ENCODE measurements at places on chromosomes 11 and 22. TPM values are rescaled to one million over a fixed set of nuclear protein-coding genes. Genes with fewer than 3 reads are reported as not detected.

The C22orf31 gene
- total RNA-seq = not detected

The NXPE2 gene
- not detected for total RNA-seq

The JAML gene
- not detected for total RNA-seq

The GPHA2 gene
- total RNA-seq = not detected

GRCh38 chr22:36335621-36336020 lies 52.1 kb downstream of the MYH9 start:
- no peak for DNase-seq

DNA sequence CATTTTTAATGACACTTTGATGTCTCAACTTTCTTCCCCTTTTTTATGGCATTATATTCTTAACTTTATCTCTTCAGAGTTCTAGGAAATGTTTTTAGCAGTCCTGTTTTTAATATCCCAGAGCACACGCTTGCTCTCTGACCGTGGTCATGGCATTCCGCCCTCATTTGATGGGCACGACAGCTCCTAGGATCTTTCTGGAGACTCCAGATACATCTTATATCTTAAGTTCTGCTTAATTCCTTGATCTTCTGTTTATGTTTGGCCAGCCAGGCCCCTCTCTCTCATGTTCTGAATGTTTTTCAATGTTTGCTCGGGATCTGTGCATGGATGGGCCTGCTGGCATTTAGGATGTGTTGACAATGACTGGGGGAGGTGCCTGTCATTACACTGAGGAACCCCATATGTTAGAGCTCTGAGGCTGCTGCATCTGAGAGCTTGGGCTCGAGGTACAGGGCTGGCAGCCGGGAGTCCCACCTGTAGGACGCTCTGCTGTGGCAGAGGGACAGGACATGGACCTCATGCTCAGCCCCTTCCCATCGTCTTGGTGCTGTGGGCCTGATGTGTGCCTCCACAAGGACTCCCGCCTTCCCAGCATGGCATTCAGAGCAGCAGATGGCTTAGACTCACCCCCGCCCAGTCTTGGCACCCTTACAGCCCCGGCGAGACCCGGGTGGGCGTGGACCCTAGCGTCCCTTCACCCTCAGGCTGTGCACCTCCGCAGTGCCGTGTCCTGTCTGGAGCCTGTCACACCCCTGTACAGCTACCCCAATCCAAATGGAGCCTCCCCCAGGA lies 75.0 kb downstream of the CDKN1C start:
- DNase-seq = no peak

DNA sequence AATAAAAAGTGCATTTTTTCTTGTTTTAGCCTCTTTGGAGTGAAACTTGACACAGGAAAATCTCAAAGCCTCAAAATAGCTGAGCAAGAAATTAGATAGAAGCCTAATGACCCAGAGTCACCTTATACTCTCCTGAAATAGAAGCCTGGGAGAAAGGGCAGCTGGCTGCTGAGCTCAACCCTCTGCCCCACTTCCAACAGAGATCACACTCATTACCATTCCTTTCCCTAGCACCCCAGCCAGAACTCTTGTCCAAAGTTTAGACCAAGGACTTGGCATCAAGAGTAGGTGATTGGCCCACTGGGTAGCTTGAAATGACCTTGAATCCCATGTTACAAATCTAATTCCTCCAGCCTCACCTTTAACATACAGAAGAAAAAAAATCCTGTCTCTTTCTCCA lies 62.7 kb upstream of the AMOTL1 start:
- DNase-seq = no peak

- peak; percentile 75 for DNase-seq
Measured at GRCh38 chr11:109939166-109939810, 153.9 kb upstream of the ZC3H12C start.

GRCh38 chr11:16097543-16097942 lies 258.8 kb downstream of the SOX6 start:
- DNase-seq = peak; percentile 97

- DNase-seq = no peak
Measured at GRCh38 chr11:45932217-45932616, 9.8 kb downstream of the LARGE2 start.

- peak; percentile 52 for DNase-seq
Measured at GRCh38 chr11:72430741-72431570, 3.4 kb downstream of the CLPB start.

DNA sequence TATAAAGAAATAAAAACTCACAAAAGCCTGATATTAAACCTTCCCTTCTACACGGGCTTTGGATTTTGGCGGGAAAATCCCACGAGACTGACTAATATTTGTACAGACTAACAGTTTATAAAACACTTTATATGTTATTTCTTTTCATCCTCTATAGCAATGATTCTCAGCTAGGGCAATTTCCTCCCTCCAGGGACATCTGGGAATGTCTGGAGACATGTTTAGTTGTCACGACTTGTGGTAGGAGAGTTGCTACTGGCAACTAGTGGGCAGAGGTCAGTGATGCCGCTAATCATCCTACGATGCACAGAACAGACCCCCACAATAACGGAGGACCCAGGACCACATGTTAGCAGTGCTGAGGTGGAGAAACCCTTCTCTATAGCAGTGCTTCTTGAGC lies 304.8 kb upstream of the PITPNB start:
- no peak for DNase-seq

DNA sequence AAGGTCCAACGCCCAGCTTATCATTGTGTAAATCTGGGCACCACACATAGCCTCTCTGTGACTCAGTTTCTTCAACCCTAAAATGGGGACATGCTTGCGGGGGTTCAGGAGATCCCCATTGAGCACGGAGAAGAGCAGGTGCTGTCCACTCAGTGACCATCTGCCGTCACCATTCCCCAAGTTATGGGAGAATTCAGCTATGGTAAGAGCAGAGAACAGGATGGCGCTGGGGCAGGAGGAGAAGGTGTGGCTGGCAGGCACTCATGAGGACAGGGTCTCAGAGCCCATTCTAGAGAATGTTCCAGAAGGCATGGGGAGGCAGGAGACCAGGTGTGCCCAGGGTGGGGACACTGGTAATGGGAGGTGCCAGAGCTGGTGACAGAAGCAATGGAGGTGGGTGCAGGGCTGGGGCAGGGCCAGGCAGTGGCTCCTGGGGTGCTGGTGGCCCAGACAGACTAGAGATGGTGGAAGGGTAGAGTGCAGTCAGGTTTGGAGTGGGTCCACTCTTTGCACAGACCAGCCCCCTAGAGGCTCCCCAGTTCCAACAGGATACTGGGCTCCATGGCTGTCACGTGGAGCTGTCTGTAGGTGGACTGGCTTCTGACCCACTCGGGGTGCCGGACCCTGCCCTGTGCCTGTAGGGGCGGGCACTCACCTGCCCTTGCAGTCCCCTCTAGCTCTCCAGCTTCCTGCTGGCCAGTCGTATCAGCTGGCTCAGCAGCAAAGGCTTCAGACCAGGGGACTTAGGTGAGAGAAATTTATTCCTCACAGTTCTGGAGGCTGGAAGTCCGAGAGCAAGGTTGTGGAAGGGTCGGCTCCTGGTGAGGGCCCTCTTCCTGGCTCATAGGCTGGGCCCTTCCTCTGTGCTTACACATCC lies 84.7 kb downstream of the CDKN1C start:
- DNase-seq = no peak

- DNase-seq = no peak
Measured at GRCh38 chr11:29256580-29256979, 760.2 kb downstream of the KCNA4 start.

GRCh38 chr11:65498042-65498726 lies 661 bp upstream of the MALAT1 start:
- peak; percentile 52 for DNase-seq

- no peak for DNase-seq
Measured at GRCh38 chr11:63613517-63614135, 607 bp downstream of the PLAAT3 start.

DNA sequence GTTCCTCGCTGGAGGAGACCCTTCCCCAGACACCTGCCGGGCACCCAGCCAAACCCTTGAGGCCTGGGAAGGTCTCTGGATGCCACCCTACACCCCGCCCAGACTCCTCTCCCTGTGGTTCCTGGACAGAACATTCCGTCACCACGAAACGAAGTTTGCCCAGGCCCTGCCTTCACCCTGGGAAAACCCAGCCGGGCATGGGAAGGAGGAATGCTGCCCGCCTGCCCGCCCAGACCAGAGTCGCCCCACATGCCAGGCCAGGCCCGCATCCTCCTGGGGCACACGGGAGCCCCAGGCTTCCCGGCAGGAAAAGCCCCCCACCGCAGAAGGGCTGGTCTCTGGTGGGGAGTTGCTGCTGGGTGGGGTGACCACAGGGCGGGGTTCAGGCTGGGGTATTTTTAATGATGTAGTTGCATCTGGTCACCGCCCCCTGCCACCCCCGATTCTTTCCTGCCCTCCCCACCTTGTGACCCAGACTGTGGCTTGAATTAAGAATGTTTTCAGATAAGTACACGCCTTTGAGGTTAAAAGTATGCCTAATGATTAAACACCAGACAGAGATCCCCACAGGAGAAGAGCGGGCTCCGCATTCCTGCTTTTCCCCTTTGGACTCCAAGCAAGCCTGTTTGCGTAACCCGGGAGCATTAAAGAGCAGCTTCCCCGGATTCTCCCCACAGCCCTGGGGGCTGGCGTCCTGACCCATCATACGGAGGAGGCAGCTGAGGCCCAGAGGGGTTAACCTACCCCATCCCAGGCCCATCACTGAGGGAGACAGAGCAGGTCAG lies 44.6 kb upstream of the PPARA start:
- DNase-seq = peak; percentile 73

DNA sequence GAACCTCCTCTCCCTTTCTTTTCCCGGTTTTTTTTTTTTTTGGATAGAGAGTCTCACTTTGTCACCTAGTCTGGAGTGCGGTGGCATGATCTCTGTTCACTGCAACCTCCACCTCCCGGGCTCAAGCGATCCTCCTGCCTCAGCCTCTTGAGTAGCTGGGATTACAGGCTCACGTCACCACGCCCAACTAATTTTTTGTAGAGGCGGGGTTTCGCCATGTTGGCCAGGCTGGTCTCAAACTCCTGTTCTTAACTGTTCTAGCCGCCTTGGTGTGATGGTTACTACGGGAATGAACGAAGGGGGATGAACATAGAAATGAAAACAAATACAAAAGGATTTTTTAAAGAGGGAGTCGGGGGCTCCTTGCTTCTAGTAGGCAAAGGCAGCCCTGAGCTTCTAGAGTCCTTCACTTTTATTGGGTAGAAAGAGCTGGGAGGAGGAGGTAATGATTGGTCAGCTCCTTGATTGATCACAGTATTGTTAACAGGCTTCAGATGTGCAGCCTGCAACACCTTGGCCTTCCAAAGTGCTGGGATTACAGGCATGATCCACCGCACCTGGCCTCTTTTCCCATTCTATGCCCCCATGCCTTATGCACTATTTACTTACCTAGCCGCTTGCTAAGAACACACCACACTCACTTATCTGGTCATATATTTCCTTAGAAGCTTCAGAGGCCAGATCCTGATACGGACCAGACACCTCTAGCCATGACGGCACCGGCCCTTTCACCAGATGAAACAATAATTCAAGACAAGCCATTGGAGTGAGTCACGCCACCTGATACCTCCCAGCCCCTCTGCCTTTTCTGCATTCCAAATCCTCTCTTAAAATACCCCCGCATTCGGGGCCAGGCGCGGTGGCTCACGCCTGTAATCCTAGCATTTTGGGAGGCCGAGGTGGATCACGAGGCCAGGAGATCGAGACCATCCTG lies 20.7 kb downstream of the SUSD2 start:
- DNase-seq = peak; percentile 36

DNA sequence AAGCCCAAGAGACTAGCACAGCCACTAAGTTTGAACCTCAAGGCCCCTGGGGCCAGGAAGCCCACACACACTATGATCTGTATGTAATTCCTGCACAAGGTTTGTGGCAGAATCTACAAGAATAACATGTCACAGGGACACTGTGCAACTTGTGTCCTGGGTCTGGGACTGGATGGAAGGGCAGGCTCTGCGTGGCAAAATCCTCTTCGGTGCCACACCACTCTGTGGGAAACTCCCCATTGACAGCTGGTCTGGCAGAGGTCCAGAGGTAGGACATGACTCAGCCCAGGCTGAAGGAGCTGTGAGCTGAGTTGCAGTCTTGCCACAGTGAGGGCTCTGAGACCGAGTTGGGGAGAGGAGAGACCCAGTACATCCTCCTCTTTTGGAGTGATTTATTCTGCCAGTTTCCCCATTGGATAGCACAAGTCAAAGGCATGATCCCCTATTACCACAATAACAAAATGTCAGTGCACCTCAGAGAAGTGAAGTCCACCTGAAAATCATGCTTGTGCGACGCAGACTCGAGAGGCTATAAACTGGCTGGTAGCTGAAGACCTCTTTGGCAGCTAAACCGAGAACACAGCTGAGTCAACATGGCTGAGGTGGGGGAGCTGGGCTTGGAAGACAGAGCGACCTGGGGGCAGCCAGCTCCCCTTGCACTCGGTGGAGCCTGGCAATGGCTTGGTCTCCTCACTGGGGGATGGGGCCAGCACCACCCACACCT lies 23.3 kb upstream of the SERPIND1 start:
- peak; percentile 86 for DNase-seq

DNA sequence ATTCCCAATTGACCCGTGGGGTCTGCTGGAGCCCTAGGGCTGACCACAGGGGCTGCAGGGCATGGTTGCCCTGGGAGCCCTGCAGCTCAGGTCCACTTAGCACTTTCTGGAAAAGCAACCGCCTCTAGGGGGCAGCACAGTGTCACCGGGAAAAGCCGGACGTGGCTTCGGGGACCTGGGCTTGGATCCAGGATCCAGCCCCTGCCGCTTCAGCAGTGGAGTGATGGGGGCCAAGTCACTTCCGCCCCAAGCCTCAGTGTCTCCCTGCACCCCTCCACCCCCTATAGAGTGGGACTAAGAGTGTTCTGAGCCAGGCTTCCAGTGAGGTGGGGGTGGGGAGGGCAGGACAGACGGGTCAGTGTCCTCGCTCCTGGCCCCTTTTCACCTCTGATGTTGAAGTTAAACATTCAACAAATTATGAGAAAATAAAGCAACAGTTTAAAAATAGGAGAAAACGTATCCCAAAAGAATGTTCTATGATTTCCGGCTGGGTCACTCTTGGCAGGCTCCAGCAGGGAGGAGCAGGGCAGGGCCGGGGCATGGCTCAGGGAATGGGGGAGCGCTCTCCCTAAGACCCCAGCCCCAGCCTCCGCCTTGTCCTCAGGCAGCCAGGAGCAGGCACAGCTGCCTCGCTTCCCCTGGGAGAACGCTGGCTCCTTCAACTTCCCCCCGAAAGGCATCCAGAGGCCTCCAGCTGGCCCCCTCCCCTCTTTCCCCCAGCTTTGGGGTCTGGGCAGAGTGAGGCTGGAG lies 96.5 kb upstream of the FGF3 start:
- DNase-seq = peak; percentile 22

- no peak for DNase-seq
Measured at GRCh38 chr11:123233280-123233974, 38.4 kb upstream of the CLMP start.

DNA sequence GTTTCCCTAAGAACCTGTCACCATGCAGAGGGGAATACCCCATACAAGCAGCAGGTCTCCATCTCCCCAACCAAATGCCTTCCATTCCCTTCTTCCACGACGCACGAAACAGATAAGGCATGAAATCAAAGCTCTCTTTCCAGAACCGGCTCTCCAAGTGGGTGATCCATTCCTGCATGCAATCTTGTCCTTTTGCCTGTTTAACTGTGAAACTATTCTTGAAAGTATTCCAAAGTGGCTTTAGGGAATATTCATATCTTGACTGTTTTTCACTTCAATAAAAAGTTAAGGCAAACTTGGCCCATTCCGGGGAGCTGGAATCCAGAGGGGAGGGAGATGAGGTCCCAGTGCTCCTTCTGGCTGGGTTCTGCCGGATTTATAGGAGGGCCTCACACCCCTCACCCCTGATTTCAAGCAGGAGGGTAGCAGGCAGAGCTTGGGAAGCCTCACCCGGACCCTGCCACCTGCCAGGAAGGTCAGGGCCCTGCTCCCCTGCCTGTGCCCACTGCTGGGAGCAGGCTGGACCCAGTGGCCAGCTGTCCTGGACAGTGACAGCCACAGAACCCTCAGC lies 60.9 kb downstream of the SCGB1A1 start:
- no peak for DNase-seq

GRCh38 chr11:59219836-59220235 lies 7.1 kb upstream of the MPEG1 start:
- DNase-seq = no peak

All from bronchial epithelial cell (primary cell).